ENCODE measurements at places on chromosomes 6 and 20. TPM values are rescaled to one million over a fixed set of nuclear protein-coding genes. Genes with fewer than 3 reads are reported as not detected.
A peak's percentile ranks its signal among the peaks of the same experiment; 100 is the strongest.

ARMH2 gene
- not detected for total RNA-seq

GRM1 gene
- 0.19 TPM for total RNA-seq

RBCK1 gene
- total RNA-seq: 93.6 TPM

FNDC11 gene
- total RNA-seq: 1.6 TPM

GPR63 gene
- 0.69 TPM for total RNA-seq

GPLD1 gene
- total RNA-seq: 0.94 TPM

CCN6 gene
- 6.7 TPM for total RNA-seq

FAM162B gene
- 4.3 TPM for total RNA-seq

PLCB1 gene
- total RNA-seq: 107 TPM

OXT gene
- not detected for total RNA-seq

CLIC5 gene
- 7.4 TPM for total RNA-seq

ENPP5 gene
- total RNA-seq: 21.5 TPM

ERVFRD-1 gene
- total RNA-seq: 0.57 TPM

ADGRB3 gene
- 2.2 TPM for total RNA-seq

ADGRF5 gene
- total RNA-seq: 51.7 TPM

B3GAT2 gene
- total RNA-seq: not detected

GRCh38 chr6:108616544-108616943 lies 55.8 kb downstream of the FOXO3 start:
- H3K36me3 ChIP-seq: no peaks in the 10 kb centered on the region
- H3K27ac ChIP-seq: no peak overlapping the region
- H3K4me3 ChIP-seq: no peak overlapping the region
- no peak for DNase-seq
- H3K4me1 ChIP-seq: peaks cover 3% of the 10 kb centered on the region

DNA sequence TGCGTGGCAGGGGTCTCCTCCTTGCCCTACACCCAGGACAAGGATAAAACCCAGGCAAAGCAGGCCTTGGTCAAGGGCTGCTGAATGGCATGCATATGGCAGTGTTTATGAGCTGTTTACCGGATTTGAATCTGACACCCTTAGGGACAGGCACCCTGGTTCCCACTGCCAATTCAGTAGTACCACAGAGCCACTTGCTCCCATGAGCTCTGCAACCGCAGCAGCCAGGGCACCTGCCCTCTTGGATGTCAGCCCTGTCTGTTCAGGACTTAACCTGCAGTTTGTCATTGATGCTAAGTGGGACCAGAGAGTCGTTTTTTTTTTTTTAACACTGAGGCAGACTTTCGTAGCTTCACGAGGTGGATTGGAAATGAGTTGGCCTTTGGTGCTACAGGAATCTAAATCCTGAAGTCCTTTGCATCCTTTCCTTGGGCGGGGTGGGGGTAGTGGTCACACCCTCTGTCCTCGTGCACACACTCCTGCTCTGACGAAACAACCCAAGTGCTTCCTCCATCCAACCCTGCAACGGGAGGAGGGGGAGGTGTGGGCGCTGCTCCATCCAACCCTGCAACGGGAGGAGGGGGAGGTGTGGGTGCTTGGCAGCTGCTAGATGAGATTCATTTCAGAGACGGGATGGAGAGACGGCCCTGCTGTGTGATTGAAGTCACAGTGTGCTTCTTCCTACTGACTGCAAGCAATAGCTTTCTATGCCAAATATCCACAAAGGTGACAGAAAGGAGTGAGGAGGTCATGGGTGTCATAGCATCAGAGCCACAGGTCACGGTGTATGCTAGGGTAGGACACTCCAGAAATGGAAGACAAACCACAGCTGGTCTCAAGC lies 166.5 kb downstream of the SMOC2 start:
- H3K36me3 ChIP-seq: no peaks in the 10 kb centered on the region
- H3K4me1 ChIP-seq: peaks cover 3% of the 10 kb centered on the region
- no peak overlapping the region for H3K4me3 ChIP-seq
- H3K27ac ChIP-seq: no peak overlapping the region
- H3K27me3 ChIP-seq: no peaks in the 10 kb centered on the region

GRCh38 chr6:31794866-31795615 lies 511 bp downstream of the VARS1 start:
- no peaks in the 10 kb centered on the region for H3K4me1 ChIP-seq
- no peaks in the 10 kb centered on the region for H3K36me3 ChIP-seq
- DNase-seq: peak; percentile 49

DNA sequence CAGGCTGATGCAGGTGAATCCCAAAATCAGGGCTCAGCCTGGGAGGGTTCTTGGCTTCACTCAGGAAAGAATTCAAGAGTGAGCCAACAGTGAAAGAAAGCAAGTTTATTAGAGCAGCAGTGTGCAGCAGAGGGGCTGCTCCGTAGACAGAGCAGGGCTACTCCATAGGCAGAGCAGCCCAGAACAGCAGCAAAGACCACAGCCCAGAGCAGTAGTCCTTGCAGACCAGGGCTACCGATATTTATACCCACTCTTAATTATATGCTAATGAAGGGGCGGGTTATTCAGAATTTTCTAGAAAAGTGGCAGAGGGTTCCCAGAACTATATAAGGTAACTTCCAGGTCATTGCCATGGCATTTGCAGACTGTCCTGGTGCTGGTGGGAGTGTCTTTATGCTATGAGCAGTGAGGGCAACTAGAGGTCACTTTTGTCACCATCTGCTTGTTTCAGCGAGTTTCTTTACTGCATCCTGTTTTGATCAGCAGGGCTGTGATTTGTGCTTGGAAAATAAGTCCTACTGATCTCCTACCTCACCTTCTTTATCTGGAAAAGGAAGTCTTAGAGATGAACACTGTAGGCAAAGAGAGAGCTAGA lies 39.8 kb upstream of the PTPN1 start:
- no peak overlapping the region for H3K4me3 ChIP-seq
- peak; percentile 62 for DNase-seq

DNA sequence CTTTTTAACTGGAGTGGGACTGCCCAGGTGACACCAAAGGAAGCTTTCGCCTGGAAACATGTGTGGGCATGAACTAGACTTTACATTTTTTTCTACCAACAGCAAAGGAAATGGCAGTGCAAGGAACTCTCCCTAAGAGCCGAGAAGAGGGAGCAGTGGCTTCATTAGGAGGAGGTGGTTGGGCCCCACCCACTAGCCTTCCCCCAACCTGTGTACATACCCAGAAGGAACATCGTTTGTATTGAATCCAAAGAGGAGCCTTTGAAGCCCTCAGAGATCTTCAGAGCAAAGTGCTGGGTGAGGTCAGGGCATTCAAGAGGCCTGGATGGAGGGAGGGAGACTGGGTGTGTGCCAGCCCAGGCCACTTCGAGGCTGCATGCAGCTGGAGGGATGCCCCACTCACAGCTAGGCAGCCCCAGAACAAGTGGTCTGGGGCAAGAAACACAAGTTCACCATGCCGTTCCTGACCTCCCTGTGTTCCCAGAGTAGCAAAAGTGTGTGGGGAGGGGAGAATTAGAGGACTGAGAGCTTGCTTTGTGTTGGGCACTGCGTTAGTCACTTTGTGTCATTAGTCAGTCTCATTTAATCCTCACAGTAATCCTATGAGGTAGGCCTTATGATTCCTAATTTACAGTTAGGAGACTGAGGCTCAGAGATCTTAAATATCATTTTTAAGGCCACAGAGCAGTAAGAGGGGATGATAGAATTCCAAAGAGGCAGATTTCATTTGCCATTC lies 191.6 kb upstream of the SUPT3H start:
- H3K27ac ChIP-seq: no peak overlapping the region
- H3K27me3 ChIP-seq: no peaks in the 10 kb centered on the region
- H3K4me1 ChIP-seq: no peaks in the 10 kb centered on the region
- no peak overlapping the region for H3K4me3 ChIP-seq

GRCh38 chr20:3243718-3244358 lies 4.8 kb upstream of the SLC4A11 start:
- no peak overlapping the region for H3K4me3 ChIP-seq
- peaks cover 15% of the 10 kb centered on the region for H3K27me3 ChIP-seq
- no peak overlapping the region for H3K27ac ChIP-seq

- H3K27ac ChIP-seq: no peak overlapping the region
- no peak overlapping the region for H3K4me3 ChIP-seq
- H3K27me3 ChIP-seq: no peaks in the 10 kb centered on the region
- no peak for DNase-seq
- H3K4me1 ChIP-seq: peaks cover 4% of the 10 kb centered on the region
- no peaks in the 10 kb centered on the region for H3K36me3 ChIP-seq
Observed at GRCh38 chr6:85241498-85242052, 208.3 kb upstream of the NT5E start.

DNA sequence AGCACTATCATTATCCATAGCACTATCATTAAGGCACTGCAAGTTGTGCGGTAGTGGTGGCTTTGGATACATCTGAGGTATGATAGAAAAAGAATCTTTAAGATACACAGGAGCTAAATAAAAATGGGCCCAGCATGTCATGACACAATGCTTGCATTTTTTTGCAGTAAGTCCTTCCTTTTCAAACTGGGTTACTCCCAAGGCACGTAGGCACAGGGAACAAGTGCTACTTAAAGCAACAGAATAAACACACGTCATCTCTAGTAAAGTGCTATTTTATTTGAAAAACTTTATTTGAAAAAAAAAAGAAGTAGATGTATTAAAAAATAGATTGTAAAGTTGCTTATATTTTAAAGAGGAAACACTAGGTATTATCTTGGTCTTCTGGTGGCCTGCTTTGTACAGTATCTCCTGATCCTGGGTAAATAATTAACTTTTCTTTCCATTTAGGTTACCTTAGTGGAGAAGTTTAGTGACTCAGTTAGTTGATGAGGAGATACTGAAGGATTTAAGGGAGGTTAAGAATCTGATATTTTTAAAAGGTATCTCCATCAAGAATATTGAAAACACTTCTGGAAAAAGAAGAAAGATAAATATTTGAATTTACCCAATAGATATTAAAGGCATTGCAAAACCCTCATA lies 129.6 kb downstream of the EDN1 start:
- H3K36me3 ChIP-seq: no peaks in the 10 kb centered on the region
- H3K27me3 ChIP-seq: no peaks in the 10 kb centered on the region
- H3K27ac ChIP-seq: no peak overlapping the region
- no peak for DNase-seq
- H3K4me1 ChIP-seq: no peaks in the 10 kb centered on the region

- no peaks in the 10 kb centered on the region for H3K4me1 ChIP-seq
- no peaks in the 10 kb centered on the region for H3K36me3 ChIP-seq
- H3K4me3 ChIP-seq: no peak overlapping the region
- H3K27me3 ChIP-seq: no peaks in the 10 kb centered on the region
Observed at GRCh38 chr6:126633373-126633772, 293.5 kb downstream of the CENPW start.

DNA sequence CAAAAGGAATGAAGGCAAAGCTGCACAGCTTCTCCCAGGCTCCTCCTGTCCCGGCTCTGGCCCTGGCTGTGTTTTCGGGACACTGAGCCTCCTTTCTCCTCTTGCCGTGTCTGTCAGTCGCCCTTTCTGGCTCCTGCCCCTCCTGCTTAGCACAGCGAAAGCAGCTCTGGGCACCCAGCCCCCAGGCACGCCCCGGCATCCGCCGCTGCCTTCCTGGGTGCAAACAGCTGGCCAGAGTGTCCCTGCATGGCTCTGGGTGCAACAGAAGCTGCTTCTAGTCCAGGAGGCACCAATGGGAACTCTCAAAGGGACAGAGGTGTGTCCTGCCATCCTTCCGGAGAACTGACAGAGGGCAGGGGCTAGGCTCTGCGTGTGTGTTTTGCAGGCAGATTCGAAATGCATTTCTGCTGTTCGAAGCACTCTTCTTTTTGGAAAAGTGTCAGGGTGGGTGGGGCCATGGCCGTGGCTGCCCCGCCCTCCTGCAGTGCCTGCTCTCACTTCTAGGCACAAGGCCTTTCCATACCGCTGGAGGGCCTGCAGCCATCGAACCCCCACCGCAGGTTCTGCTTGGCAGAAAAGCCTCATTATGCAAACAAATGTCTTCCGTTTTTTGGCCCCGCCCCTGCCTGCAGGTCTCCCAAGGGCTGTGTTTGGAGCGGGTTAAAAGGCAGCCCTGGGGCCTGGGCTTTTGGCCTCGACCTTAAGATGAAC lies 15.5 kb downstream of the COL9A3 start:
- no peaks in the 10 kb centered on the region for H3K27me3 ChIP-seq
- no peak overlapping the region for H3K4me3 ChIP-seq
- no peaks in the 10 kb centered on the region for H3K4me1 ChIP-seq
- H3K36me3 ChIP-seq: no peaks in the 10 kb centered on the region
- H3K27ac ChIP-seq: no peak overlapping the region

- no peaks in the 10 kb centered on the region for H3K27me3 ChIP-seq
- no peak overlapping the region for H3K4me3 ChIP-seq
- H3K36me3 ChIP-seq: no peaks in the 10 kb centered on the region
- H3K4me1 ChIP-seq: no peaks in the 10 kb centered on the region
- no peak overlapping the region for H3K27ac ChIP-seq
- no peak for DNase-seq
Observed at GRCh38 chr6:131916847-131917246, 34.3 kb downstream of the CCN2 start.

DNA sequence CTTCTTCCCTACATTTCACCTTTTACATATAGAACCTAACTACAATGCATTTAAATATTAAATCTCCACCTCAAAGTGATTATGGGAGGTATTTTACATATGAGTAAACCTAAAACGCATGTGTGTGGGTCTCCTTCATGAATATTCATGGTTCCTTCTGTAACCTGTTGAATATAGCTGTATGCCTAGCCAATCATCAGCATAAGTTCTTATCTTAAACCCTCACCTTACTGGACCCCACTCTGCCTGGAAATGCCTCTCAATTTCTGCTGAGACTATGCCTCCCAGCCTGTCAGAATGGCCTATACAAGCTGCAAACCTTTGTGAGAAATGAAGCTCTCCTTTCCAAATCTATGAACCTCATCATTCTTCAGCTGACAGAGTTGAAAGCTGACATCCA lies 21.3 kb downstream of the CEP85L start:
- H3K4me3 ChIP-seq: no peak overlapping the region
- no peak for DNase-seq
- no peaks in the 10 kb centered on the region for H3K4me1 ChIP-seq
- H3K27me3 ChIP-seq: no peaks in the 10 kb centered on the region

- no peak overlapping the region for H3K27ac ChIP-seq
- no peaks in the 10 kb centered on the region for H3K4me1 ChIP-seq
- no peaks in the 10 kb centered on the region for H3K27me3 ChIP-seq
- DNase-seq: no peak
Observed at GRCh38 chr6:135030532-135031178, 24.0 kb downstream of the HBS1L start.

- H3K27ac ChIP-seq: no peak overlapping the region
- H3K4me1 ChIP-seq: no peaks in the 10 kb centered on the region
- no peak overlapping the region for H3K4me3 ChIP-seq
- H3K27me3 ChIP-seq: no peaks in the 10 kb centered on the region
- H3K36me3 ChIP-seq: no peaks in the 10 kb centered on the region
Observed at GRCh38 chr6:169023161-169023874, 230.3 kb downstream of the THBS2 start.

DNA sequence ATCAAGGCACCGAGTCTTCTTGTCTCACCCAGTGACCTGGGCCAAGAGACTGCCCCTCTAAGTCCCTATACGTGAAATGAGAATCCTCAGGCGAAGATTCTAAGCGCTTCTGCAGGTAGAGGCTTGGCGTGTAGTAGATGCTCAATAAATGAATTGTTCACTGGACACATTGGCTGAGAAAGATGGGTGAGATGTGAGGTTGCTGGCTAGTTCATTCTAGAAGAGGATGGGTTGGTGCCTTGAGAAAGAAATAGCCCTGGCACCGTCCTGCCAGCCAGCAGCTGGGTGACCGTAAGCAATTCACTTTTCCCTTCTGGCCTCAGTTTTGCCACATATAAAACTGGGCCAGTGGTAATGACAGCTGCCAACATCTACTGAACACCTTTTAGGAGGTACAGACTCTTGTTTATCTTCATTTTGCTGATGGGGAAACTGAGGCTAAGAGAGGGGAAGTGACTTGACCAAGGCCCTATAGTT lies 1.4 kb downstream of the SRC start:
- H3K27ac ChIP-seq: peak overlapping the region; percentile 24
- H3K27me3 ChIP-seq: no peaks in the 10 kb centered on the region
- peak overlapping the region; percentile 28 for H3K4me3 ChIP-seq

GRCh38 chr6:93604951-93605350 lies 185.6 kb upstream of the EPHA7 start:
- no peak overlapping the region for H3K4me3 ChIP-seq
- no peaks in the 10 kb centered on the region for H3K4me1 ChIP-seq
- no peak for DNase-seq
- no peak overlapping the region for H3K27ac ChIP-seq
- no peaks in the 10 kb centered on the region for H3K36me3 ChIP-seq
- H3K27me3 ChIP-seq: no peaks in the 10 kb centered on the region
